ENCODE measurements at places on chromosomes 5 and 9.

GRCh38 chr5:36778336-36778735, 98.2 kb upstream of the NIPBL start:
- DNase-seq = no peak

DNA sequence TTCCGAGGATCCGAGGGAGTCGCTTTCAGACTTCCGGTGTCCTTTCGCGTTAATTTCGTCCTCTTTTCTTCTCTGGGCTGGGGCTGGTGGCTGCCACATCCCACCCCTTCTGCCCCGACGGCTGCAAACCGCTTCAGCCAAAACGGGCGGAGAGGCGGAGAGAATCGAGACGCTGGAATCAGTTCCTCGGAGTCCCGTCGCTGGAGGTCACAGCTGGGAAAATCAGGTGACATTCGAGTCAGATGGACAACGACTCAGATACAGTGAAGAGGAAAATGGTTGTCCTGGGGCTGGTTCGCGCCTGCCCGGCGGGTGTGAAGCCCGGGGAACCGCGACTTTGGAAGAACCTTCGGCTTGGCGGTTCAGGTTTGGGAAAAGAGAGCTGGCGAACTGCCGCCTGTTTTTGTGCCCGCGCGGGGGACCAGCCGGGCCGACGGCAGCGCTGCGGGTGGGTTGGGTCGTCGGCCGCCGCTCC, 8.9 kb upstream of the NKX2-5 start:
- DNase-seq = peak; percentile 80

- no peak for DNase-seq
These were observed 36.4 kb downstream of the LARP1 start for GRCh38 chr5:154791535-154791934.

- no peak for DNase-seq
These were observed 93.7 kb upstream of the IL6ST start for GRCh38 chr5:56088431-56088949.

GRCh38 chr9:110104261-110104809, 103.6 kb downstream of the C9orf152 start:
- no peak for DNase-seq

DNA sequence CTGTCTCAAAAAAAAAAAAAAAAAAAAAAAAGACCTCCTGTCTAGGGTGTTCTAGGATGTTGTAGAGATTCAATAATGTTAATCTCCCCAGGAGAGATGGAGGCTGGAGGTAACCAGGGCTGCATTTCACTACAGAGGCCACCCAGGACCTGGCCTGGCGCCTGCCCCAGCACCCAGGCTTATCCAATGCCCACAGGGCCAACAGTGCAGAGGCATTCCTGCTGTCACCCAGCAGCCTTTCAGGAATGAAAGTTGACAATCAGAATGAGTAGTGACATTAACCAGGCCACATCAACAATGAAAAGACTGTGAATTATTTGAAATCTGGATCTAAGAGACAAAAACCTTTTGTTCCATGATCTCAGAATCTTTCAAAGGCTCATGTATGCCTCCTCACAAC, 36.2 kb upstream of the GABRP start:
- DNase-seq = no peak

- no peak for DNase-seq
These were observed 3.1 kb downstream of the RNF44 start for GRCh38 chr5:176533894-176534611.

DNA sequence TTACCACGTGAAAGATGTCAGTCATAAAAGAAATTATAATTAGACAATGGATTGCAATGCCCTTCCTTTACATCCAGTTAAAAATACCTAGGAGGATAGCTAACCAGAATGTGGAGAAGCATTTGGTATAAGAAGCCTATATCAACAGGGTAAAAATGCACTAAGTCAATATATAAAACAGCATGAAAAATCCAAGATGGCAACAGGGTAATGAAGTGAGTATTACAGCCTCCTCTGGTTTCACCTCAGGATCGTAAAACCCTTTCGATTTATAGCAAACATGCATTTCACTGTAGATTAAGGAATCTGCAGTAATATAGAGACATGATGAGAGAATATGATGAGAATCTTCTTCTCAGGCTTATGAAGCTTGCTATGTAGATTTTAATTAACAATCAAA, 999.3 kb downstream of the NR2F1-AS1 start:
- no peak for DNase-seq

DNA sequence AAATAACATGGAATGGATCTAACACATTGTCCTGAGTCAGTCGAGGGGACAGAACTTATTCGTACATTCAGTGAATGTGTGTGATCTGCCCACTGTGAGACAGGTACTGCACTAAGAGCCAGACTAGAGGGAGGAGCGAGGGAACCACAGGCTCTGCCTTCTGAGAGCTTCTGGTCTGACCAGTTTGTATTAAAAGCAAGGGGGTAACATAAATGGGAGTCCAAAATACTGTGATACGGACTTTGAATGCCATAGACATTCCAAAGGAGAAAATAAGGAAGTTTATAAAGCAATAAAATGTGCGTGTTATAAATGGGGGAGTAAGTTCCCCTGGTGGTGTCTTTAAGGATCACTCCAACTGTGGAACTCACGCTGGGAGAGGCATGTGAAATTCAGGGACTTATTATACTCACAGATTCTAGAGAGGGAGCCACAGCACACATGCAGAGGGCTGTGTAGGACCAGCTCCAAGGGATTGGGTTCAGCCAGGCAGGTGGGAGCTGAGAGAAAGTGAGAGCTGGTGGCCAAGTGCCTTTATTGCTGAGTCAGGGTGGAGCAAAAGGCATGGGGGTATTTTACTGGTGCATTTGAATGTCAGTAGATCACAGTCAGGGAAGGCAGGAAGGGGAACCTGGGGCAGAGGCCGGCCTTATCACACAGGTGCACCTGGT, 186.5 kb upstream of the WWC1 start:
- DNase-seq = peak; percentile 66

GRCh38 chr9:135499326-135500070, 984 bp upstream of the MRPS2 start:
- peak; percentile 98 for DNase-seq

DNA sequence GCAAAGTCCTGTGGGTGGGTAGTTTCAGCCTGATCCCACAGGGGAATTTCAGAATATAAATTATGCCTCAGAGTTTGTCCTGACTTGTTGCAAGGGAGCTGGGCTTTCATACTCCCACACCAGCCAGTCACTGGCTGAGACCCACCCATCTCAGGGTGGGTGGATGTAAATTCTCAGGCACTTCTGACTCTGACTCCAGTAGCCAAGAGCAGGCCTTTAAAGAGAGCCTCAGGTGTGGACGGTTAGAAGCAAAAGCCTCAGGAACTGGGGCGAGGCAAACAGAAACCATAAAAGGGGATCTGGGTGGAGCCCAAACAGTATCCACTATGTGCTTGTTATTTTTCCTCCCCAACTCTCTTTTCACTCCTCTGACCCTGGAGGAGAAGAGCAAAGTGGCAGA, 28.6 kb upstream of the FBXW11 start:
- no peak for DNase-seq

GRCh38 chr5:181052672-181053487, 12.8 kb downstream of the BTNL9 start:
- DNase-seq = peak; percentile 68

DNA sequence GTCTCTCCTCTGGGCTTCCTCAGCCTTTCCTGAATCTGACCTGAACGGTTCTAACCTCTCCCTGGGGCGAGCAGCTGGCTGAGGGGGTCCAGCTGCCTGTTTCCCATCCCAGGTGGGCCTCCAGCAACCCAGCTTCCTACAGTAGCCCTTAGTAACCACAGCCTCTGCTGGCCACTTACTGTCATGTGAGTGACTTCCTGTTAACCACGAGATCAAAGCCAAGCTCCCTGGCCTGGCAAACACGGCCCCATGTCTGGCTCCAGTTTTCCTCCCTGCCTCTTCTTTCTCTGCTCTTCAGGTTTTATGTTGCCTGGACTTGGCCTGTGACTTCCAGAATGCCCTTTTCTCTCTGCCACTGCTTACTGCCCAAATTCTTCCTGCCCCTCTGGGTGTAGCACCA, 47.2 kb upstream of the DAB2IP start:
- peak; percentile 43 for DNase-seq

- peak; percentile 67 for DNase-seq
These were observed 95.7 kb downstream of the KCNT1 start for GRCh38 chr9:135797507-135798262.

GRCh38 chr9:80763536-80763935, 925.8 kb downstream of the TLE1 start:
- DNase-seq = no peak

DNA sequence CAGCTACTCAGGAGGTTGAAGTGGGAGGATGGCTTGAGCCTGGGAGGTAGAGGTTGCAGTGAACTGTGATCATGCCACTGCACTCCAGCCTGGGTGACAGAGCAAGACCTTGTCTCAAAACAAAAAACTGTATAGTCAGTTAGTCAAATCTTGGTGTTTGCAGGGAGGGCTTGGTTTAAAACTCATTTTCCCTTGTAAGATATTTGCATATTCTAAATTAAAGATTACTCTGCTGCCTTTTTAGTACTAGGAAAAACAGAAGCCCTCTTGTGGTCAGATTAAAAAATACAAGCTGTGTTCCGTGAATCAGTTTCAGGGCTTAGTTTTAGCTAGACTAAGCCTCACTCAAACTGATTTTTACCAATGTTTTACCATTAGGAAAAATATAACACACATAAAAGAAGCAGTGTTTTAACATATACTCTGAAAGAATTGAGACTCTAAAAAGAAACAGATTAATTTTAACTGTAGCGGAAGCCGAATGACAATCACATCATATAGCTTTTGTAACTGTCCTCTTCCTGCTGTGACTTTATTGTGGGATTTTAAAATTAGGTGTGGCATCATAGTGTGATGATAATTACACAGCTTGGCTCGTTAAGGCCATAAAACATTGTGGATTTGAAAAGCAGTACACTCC, 84.9 kb upstream of the BASP1 start:
- DNase-seq = peak; percentile 48

GRCh38 chr5:147373328-147373727, 136.5 kb downstream of the DPYSL3 start:
- no peak for DNase-seq

DNA sequence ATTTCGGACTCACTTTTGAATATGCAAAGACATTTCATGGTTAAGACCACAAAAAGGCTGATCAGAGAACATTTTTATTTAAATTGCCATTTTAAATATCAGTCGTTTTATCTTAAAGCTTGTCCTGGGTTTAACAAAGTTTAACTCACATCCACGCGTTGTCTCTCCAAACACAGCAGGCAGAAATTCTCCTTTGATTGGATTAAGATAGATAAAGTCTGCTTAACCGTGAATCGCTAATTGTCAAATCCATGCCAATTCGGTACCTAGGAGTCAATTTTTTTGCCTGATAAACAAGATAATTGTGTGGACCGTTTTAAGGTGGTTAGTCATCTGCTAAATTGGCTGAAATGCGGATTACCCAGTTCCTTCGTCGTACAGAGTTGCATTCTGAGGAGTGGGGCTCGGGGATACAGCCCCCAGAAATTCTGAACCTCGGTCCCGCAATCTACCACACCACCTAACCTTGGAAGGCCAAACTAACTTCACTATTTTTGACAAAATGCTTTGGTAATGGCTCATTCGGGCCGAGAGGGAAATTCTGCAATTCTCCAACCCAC, 665 bp upstream of the BTF3 start:
- no peak for DNase-seq

DNA sequence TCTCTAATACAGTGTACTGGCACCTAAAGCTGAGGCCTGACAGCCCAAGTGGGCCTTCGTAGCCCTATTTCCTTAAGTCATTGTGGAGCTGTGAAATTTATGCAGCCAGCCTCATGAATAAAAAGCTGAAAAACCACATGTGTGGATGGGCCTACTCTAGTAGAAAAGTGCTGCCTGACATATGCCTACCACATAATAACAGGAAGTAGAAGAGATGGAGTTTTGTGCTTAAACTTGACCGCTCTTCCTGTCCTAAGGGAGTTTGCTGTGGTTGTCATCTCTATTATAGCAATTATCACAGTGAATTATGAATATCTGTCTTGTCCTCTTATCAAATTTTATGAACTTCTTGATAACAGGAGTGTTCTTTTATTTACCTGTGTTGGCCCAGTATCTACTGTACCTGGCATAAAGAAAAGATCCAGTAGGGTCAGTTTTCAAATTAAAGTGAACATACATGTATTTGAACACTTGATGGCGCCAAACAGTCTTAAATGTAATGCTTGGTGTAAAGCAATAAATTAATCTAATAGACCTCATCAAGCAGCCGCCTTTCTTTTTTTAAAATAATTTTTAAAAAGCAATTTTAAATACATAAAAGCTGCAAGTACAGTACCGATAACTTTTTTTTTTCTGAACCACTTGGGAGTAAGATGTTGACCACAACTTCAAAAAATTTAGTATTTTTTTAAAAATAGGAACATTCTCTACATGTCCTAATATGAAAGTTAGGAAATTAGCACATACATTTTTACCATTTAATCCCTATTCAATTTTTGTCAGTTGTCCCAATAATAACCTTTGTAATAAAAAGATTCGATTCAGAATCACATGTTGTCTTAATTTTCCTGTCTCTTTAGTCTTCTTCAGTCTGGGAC, 51.0 kb downstream of the FKTN start:
- DNase-seq = peak; percentile 36

GRCh38 chr5:77259476-77259875, 49.0 kb downstream of the PDE8B start:
- DNase-seq = no peak

DNA sequence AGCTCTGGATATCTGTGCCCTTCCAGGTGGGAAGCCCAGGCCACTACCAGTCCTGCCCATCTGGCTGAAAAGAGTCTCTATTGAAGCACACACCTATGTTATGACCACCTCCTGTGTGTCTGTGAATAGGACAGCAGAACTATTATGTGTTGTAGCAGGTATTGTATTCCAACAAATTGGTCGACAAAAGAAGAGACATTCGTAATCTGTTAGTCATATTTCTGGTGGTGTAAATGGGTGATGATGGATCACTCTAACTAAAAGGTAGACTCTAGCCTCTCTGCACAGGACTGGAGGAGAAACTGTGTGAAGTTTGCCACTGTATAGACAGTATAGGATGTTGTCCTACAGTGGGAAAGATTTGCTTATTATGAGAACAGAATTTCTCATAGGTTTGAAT, 416.1 kb downstream of the TMEM38B start:
- DNase-seq = no peak

DNA sequence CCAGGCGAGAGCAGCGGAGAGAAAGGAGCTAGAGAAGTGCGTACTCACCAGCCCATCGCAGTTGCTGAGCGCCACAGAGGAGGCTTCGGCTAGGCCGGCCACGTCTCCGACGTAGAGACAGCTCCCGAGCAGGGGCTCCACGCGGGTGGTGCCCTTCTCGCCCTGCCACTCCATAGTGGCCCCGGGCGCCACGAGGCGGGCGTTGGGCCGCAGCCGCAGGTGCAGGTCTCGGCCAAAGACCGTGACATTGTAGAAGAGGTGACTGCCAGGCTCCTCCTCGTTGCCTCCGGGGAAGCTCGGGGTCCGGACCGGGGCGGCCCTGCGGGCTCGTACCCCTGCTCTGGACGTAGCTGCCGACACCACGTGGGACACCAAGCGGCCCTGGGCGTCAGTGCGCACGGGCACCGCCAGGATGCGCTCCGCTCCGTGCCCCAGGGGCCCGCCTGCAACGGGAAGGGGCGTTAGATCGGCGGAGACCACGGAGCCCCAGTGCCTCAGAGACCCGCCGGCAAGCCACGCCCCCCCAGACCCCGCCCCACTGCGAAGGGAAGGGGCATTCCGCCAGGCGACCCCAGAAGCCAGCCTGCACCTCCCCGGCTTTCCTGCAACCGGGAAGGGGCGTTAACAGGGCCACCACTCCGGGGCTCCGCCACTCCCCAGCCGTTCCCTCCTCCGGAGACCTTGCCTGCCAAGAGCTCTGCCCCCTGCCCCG, 1.4 kb downstream of the ADAMTS2 start:
- DNase-seq = peak; percentile 85

Data from retina (tissue), 1 donor.